NCI-H2081 (cell line): ENCODE measurements at places on chromosomes 11 and 22.

DNA sequence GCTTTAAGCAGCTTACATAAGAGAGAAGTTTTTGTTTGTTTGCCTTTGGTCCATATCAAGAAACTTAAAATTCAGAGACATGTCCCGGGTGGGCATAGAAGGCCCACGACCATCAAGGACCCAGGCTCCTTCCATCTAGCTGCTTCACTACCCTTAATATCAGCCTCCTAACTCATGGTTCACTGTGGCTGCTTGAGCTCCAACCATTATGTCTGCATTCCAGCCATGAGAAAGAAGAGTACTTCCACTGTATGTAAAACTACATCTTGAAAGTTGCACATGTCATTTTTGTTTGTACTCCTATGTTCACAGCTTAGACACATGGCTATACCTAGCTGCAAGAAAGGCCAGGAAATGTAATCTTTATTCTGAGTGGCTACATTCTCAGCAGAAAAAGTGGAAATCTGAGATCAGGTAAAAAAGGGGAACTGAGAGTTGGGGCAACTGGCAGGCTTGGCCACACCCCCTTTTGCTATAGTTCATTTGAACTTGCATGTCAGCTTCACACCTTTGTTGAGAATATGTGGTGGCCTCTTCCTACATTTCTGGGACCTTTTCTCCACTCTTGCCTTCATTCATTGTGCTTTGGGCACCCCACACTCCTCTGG, 81.3 kb upstream of the TP53I11 start:
- DNase-seq: no peak

GRCh38 chr11:69442807-69443137, 38.7 kb upstream of the LINC01488 start:
- no peak for DNase-seq

DNA sequence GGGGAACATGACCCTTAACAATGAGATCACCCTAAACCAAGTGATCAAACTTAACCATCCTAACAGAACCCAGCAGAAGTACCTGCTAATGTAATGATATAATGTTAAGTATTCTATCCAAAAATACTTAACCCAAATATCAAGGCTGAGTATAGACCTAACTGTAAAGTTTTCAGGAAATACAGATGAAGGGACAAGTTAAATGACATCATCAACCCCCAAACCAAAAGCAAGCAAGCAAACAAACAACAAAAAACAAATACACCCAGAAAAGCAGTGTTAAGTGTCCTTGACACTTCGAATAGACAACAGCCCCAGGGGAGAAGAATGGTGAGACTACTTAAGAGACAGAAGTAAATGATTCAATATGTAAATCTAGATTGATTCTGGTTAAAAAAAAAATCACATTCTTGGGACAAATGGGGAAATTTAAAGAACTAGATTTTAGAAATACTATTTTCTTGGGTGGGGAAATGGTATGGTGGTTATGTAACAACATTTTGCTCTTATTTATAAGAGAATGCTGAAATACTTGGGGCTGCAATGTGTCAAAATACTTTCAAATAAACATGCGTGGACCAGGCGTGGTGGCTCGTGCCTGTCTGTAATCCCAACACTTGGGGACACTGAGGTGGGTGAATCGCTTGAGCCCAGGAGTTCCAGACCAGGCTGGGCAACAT, 2.5 kb downstream of the CSTF3 start:
- no peak for DNase-seq

GRCh38 chr11:2807801-2808241, 77.8 kb downstream of the CDKN1C start:
- no peak for DNase-seq

DNA sequence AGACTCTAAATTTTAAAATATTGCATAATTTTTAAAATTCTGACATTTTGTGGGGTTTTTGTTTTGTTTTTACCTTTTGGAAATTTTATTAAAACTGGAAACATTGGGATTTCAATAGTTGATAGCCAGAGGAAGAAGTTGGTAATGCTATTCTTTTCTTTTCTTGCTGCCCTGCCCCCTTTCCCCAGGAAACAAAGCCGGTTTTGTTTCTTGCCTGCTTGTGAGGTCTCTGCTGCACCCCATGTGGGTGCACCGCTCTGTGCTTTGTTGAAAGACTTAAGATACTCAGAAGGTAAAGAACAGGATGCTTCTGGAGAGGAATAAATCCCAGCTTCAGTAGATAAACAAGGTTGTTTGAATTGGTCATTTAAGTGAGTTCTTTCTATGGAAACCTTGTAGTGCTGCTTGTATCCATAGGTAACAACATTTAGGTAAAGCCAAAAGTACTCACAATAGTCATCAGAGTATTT, 87.5 kb downstream of the YAP1 start:
- no peak for DNase-seq

- no peak for DNase-seq
Measured at GRCh38 chr11:90594658-90595057, 371.8 kb upstream of the CHORDC1 start.

GRCh38 chr11:19631712-19632498, 80.7 kb upstream of the NAV2 start:
- no peak for DNase-seq

GRCh38 chr11:29963796-29964195, 53.0 kb downstream of the KCNA4 start:
- no peak for DNase-seq

GRCh38 chr11:126891556-126892217, 108.9 kb downstream of the KIRREL3 start:
- no peak for DNase-seq

DNA sequence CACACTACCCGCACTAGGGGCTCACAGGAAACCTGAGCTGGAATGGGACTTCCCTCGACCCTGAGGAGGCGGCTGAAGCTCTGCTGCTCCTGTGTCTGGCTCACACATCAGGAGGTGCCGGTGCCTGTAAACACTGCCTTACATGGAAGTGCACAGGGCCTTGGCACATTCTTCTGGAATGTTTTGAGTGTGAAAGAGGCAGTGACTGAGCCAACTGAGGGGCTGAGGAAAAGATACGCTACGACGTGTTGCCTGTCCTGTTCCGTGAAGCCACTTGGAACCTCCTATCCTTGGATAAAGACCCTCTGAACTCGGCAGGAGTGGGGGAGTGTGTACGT, 10.5 kb downstream of the TXN2 start:
- no peak for DNase-seq

GRCh38 chr11:117752721-117753237, 44.2 kb downstream of the DSCAML1 start:
- no peak for DNase-seq

GRCh38 chr22:35039625-35040024, 26.3 kb upstream of the ISX start:
- no peak for DNase-seq
